8988T (cell line): ENCODE measurements at places on chromosomes 2 and 18.

DNA sequence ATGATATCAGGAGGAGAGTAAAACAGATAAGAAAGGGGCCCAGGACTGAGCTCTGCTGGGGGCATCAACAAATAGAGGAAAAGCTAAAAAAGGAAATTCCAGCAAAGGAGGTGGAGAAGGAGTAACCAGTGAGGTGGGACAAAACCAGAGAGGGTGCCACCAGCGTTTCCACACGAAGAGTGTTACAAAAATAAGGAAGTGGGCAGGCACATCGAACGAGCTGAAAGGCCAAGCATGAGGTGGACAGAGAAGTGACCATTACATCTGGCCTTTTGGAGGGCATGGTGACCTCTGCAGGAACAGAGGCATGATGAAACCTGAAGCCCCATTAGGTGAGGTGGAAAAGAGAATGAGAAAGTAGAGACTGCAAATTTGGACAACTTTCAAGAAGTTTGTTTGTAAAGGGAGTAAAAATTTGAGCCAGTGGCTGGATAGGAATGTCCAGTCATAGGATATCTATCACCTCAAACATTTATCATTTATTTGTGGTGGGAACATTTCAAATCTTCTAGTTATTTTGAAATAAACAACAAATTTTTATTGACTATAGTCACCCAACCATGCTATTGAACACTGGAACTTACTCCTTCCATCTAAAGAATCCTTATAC is 18.4 kb upstream of the VIT start:
- DNase-seq = no peak

DNA sequence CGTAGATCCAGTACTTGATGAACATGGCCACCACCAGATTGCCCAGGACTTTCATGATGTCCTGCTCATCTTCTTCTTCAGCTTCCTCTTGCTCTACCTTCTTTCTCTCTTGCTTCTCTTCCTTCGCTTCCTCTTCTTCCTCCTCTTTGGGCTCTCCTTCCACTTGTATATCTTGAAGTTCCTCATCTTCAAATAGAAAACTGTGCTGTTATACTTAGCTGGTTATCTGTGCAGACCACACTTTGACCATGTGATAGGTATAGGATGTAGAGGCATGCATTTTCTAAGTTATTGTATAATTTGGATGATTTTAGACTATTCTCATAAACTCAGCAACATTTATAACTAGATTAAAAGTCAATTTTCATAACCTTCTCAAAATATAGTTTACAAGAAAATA is 263.4 kb downstream of the NAPG start:
- no peak for DNase-seq

DNA sequence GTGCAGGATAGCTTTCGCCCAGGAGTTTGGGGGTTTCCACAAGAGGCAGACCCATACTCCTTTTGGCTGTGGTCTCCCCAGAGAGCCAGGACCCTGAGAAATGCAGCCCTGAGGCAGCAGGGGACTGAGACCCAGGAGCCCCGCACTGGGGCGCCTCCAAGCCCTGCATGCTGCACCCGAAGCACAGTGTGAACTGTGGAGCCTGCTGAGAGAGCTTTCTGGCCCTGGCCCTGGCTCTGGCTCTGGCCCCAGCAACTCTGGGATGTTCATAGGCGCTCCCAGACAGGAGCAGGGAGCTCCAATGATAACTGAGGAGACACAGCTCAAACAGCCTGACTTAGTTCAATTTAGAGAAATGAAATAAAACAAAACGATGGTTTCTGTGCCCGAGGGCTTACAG is 96.4 kb upstream of the TEX51 start:
- DNase-seq = no peak

DNA sequence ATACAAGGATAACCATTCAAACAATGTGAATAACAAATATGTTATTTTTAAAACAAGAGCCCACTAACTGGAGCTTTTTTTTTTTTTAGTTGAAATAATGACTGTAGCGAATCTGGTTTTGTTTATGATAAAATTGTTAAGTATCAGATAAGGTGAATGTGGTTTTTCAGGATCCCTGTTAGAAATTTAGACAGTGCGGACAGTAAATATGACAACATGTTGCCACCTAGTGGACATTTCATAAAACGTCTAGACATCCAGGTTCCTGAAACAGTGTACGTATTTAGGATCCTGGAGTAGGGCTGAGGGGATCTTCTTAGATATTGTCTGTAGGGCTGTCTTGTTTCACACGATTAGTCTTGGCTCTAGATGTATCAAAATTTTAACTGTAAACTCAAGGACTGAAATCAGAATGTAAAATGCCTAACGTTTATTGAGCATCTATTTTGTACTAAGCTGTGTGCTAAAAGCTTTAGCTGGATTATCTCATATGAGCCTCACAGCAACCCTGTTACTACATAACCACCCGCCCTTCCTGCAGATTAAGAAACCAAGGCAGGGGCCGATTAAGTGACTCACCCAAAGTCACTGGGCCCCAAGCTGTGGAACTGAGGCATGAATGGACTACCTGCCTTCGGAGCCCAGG is 23.9 kb upstream of the CCDC68 start:
- no peak for DNase-seq

DNA sequence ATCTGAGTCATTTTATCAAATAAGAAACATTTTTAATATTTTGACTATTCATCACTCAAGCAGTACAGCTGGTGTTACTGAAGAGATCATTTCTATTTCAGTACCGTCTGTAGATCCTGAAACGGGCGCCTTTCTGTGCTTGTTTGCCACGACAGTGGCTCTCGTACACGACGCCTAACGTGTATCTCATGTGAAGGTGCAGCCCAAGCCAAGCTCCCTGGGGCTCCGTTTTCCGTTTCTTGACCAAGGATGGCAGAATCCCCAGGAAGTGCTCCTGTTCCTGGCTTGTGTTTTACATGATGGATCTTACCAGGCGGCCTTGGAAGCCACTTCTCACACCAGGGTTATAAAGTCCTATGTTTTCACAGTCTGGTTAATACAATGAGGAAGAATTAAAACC is 320.6 kb downstream of the GBX2 start:
- DNase-seq = no peak

GRCh38 chr2:148067801-148068200 is 46.9 kb downstream of the MBD5 start:
- DNase-seq = no peak

DNA sequence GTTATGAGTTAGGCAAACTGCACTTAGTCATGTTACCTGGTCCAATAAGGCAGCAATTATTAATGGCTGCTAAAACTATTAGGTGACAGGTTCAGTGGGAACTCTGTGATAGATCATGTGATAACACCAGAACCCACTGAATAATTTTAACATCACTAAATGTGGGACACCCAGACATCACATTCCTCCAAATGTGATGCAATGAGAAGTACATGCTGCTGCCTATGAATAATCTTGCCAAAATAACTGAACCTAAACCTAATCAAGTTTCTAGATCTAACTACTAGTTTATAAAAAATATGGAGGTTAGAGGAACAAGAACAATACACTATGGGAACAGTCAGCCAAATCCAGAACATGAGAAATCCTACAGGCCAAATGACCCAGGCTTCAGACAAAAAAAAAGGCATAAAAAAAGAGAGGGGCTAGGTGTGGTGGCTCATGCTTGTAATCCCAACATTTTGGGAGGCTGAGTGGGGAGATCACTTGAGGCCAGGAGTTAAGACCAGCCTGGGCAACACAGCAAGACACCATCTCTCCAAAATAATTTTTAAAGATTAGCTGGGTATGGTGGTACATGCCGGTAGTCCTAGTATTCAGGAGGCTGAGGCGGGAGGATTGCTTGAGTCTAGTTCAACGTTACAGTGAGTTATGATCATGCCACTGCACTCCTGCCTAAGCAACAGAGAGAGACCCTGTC is 7.0 kb upstream of the ACTR2 start:
- no peak for DNase-seq

- no peak for DNase-seq
Observed at GRCh38 chr2:237708491-237708890, 81.1 kb downstream of the LRRFIP1 start.

DNA sequence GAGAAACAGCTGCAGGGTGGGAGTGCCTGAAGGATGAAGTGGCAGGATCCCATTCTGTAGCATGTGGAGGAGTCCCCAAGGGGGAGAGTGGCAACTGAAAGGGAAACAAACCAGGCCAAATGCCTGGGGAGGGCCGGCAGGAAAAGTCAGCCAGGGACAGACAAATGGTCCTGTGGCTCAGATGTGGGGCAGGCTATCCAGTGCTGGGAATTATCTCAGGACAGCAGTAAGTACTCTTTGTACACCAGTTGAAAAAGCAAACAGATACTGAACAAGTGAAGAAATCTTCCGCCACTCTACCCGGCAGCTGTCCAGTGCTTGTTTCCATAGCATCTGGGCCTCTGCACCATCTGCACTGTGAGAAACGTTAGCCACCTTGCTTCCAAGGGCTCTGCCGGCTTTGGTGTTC is 408.9 kb downstream of the LRATD1 start:
- DNase-seq = no peak

DNA sequence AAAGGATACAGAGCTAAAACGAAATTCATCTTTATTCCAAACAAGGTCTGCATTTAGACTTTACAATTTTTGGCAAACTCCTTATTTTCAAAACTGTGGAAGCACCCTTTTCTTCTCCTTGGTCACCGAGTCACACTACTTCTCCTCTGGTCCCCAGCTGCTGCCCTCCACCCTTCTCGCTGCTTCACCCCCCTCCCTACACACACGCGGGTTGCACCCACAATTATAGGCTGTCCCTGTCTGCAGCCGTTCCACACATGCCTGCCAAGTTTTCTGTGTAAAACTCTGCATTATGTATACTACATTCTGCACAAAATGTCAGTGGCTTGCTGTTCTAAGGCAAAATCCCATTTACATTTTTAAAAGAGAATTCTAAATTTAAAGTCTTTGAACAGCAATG is 63.5 kb downstream of the PTPN2 start:
- DNase-seq = no peak

DNA sequence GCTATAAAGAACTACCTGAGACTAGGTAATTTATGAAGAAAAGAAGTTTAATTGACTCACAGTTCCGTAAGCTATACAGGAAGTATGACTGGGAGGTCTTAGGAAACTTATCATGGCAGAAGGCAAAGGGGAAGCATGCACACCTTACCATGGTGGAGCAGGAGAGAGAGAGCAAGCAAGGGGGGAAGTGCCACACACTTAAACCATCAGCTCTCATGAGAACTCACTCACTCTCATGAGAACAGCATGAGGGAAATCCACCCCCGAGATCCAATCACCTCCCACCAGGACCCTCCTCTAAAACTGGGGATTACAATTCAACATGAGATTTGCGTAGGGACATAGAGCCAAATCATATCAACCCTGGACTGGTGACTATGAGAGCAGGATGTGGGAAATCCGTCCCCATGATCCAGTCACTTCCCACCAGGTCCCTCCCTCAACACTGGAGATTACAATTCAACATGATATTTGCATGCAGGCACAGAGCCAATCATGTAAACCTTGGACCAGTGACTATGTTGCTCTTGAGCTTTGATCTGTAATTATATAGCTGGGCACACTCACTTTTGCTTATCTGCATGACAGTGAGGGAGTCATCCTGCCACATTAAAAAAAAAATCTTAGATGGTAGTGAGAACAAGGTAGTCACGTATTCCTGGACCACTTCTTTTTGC is 12.9 kb downstream of the ADAM23 start:
- DNase-seq = no peak

- no peak for DNase-seq
Observed at GRCh38 chr18:74288041-74288440, 3.7 kb downstream of the CYB5A start.

- DNase-seq = no peak
Observed at GRCh38 chr2:85536479-85536878, 2.5 kb upstream of the MAT2A start.

GRCh38 chr2:46862514-46862913 is 53.1 kb downstream of the MCFD2 start:
- DNase-seq = no peak
